ENCODE measurements at places on chromosomes 5 and 9.

DNA sequence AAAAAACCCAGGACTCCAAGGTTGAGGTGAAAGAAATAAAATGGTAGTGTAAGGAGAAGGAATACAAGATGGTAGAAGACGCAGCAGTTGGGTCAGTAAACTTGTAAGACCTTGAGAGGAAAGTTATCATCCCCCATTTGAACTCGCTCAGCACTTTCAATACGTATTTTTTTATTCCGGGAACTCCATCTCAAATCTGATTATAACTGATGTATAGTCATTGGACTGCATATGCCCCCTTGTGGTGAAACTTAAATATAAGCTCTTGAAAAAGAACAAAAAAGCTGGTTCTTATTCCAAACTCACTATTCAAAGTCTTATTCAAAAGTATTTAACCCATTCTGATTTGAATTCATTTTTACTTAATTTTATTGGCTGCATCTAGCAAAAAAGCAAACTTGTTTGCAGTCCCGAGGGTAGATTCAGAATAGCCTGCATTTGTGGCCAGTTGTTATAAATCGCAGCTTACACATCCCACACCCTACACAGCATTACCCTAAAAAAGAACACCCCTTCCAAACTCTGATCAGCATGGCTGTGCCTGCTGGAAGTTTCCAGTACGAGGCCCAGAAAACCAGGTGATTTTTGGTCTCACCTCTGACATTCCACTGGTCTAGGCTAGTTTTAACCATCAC, 118.0 kb downstream of the ESM1 start:
- no peak for DNase-seq

DNA sequence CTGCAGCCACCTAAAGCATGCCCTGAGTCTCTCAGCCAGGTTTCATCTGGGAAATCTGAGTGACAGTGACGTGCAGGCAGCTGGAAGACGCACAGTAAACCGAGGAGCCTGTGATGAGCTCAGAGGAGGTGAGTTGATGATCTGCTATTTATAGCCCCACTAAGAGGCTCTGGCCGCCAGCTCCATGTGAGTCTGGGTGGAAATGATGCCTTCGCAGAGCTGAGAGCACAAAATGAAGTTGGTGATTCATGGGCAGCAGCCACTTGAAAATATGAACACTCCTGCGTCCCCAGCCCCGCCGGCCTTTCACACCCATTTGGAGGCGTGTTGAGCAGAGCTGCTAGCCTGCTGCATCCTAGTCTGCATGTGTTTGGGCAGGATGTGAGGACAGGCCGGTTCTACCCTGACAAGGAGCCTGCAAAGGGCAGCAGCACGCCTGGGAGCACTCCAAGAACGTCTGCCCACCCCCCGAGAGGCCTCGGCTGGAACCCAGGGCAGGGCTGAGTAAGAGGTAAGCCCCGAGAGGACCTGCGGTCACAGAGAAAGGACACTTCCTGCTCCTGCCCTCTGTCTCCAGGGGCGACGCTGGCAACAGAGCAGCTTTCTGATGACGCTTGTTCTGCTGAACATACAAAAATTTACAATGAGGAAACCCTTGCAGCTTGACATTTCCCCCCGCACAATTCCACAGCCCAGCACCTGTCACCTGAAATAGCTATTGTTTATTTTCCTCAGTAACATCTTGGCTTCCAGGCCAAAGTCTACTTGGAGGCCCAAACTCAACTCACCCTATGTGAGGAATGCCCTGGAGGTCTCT, 25.1 kb upstream of the CDKN2AIPNL start:
- peak; percentile 18 for DNase-seq

DNA sequence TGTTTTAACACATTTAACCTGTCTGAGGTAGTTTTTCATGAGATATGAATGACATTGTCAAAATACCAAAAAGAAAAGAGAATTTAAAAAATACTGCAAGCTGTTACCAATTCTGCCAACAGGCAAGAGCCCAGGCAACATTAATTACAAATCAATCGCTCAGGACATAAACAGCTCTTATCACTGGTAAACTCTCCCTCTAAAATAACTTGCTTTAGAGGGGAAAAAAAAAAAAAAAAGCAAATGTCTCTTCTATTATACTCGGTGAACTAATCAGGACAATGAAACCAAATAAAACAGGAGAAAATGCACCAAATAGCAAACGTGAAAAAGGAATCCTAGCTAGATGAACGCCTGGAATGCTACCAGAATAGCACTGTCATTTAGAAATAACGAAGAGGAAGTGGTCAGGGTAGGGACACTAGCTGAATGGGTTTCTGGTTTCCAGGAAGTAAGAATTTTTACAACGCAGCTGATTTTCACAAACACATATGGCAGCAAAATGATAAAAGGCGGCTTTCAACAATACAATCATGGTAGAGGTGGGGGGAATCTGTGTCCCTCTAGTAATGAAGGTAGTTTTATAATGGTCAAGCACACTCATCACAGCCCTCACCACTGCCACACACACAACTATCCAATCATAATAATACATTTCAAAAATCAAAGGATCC, 94.9 kb downstream of the DENND1A start:
- DNase-seq = no peak

- no peak for DNase-seq
These were observed 9.6 kb upstream of the SSBP2 start for GRCh38 chr5:81760521-81760920.

- no peak for DNase-seq
These were observed 55.3 kb downstream of the FBXO4 start for GRCh38 chr5:41980396-41980795.

DNA sequence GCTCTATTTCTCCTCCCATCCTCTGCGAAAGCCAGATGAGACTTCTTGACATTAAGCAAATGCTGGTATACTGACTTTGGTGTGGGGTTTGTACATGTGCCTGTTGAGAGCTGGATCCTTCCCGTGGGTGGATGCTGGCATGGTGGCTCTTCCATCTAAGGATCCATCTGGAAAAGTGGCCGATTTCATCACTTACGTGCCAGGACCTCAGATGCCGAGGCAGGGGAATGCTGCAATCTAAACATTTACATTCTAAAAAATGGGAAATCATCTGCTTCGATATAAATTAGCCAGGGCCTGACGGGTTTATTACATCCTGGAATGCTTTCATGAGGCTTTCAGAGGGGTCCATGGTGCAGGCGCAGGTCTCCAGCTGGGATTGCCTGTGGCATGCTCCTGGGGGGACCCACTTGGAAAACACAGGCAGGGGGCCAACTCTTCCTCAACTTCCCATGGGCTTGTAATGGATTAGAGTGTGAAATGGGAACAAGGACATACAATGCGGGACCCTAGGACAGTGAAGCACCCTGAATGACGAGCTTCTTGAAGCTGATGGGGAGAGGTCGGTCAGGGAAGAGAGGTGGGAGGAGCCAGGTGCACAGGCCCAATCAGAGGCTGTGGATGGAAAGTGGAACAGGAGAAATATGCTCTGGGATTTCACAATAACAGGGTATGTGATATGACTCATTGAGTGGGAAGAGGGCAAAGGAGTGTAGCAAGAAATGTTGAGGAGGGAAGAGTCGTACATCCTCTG, 105.5 kb upstream of the PITX1 start:
- DNase-seq = no peak

GRCh38 chr5:137432376-137432775, 66.8 kb downstream of the SPOCK1 start:
- no peak for DNase-seq

GRCh38 chr9:126235336-126236243, 91.0 kb upstream of the MVB12B start:
- no peak for DNase-seq

DNA sequence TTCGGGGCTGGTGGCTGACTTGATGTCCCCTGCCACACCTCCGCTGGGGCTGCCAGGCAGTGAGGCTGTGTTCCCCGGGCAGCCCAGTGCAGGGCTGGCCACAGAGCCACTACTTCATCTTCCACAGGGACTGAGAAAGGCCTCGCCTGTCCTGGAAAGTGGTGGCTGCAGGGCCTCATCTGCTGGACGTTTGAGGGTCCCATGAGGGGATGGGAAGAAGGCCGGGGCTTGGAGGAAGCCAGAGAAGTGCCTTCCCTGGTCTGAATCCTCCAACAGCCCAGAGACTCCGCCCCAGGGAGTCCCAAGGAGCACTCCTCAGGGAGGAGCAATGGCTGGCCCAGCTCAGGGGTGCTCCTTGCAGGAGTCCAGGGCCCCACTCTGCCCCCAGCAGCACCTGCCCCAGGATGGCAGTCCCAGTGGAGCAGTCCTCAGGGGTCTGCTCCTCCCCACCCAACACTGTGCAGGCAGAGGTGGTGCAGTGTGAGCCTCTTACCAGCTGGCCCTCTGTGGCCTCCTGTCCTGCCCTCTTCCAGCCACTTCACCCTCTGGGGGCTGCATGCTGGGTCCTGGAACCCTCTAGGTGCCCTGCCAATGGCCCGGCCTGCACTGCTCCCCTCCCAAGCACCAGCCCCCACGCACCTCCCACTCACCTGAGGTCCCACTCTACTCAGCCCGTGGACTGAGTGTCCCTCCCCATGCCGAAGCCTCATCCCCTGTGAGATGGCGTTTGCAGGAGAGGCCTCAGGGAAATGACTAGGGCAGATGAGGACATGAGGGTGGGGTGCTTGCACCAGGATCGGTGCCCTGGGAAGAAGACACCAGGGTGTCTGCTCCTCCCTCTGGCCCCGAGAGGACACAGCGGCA, 47.3 kb upstream of the COL5A1 start:
- DNase-seq = no peak

- DNase-seq = no peak
These were observed 3.2 kb upstream of the SLC22A4 start for GRCh38 chr5:132291026-132291425.

- no peak for DNase-seq
These were observed 43.9 kb downstream of the PRRT1B start for GRCh38 chr9:131589124-131589711.

GRCh38 chr9:132201780-132202703, 40.2 kb downstream of the NTNG2 start:
- no peak for DNase-seq

DNA sequence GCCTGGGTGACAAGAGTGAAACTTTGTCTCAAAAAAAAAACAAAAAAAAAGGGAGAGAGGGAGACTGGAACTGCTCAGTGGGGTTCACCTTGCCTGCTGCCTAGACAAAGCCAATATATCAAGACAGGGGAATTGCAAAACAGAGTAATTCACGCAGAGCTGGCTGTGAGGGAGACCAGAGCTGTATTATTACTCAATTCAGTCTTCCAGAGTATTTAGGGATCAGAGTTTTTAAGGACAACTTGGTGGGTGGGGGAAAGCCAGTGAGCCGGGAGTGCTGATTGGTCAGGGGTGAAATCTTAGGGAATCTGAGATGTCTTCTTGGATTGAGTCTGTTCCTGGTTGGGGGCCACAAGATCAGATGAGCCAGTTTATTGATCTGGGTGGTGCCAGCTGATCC, 25.6 kb upstream of the SPIN1 start:
- DNase-seq = no peak

DNA sequence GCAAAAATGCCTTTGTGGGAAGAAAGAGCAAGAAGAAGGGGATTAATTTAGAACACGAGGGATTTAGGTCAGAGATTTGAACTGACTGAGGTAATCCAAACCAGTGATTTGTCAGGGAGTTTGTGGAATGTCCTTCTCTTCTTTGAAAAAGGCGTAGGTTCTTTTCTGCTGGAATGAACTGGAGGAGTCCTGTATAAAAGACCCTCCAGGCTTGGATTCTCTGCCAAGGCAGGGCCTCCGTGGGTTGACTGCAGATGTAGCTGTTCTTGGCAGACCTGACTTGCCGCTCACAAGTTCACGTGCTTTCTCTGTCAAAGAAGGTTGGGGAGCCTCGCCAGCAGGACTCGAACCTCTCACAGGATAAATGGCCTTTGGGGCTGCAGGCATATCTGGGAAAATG, 62.8 kb upstream of the STC2 start:
- DNase-seq = no peak

GRCh38 chr9:88998503-88998902, 7.2 kb downstream of the S1PR3 start:
- no peak for DNase-seq

DNA sequence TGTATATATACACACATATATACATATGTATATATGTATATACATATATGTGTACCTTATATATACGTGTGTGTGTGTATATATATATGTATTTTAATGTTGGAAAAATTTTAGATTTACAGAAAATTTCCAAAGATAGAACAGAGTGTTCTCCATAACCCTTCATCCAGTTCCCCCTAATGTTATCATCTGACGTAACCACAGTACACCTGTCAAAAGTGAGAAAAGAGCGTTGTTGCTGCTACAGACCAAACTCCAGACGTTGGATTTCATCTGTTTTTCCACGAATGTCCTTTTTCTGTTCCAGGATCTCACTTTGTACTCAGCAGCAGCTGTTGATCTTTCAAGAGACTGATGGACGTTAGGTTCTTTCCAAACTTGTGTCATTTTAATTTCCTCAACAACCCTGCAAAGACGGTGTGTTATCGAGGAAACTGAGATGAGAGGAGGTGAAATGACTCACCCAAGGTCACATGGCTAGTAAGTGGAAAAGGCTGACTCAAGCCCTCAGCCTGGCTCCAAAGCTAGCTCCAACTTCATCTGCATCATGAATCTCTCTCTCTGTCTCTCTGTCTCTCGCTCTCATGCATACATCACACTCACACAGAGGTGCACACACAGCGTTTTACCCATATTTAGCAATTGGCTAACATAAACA, 17.0 kb upstream of the NTNG2 start:
- DNase-seq = no peak

GRCh38 chr5:19172926-19173470, 815.0 kb downstream of the CDH18 start:
- no peak for DNase-seq

DNA sequence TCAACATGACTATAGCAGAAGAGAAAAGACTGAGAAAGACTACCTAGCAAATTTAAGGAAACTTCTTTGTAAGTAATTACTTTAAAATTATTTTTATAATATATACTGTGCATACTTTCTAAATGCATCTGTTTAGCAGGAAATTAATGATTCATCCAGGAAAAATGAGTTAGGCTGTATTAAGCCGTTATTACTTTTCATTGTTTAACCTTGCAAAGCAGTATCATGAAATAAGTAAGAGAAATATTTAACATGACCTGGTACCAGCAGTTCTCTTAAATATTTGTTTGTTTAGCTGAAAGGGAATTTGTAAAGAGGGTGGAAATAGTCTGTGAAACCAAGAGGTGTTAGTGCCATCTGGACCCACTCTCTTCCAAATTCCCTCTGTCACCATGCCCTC, 175.0 kb downstream of the GNAQ start:
- no peak for DNase-seq

DNA sequence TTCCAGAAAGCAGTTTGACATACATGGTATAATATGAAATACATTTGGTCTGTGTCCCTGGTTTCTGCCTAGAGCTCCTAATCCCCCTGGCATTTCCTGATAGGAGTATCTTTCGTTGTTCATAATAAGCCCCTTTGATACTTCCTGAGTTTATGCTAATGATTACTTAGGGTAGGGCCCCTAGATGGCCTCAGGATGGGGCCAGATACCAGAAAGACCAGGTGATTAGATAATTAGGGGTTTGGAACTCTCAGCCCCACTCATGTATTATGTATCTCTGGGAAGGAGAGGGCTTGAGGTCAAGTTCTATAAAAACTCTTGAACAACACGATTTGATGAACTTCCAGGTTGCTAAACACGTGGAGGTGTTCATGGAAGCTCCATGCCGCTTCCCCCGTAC, 163.3 kb upstream of the ZNF608 start:
- DNase-seq = no peak
